ENCODE measurements at places on chromosomes 4 and X.

GRCh38 chr4:165709516-165709915 lies 163.5 kb upstream of the TLL1 start:
- no peak for DNase-seq

DNA sequence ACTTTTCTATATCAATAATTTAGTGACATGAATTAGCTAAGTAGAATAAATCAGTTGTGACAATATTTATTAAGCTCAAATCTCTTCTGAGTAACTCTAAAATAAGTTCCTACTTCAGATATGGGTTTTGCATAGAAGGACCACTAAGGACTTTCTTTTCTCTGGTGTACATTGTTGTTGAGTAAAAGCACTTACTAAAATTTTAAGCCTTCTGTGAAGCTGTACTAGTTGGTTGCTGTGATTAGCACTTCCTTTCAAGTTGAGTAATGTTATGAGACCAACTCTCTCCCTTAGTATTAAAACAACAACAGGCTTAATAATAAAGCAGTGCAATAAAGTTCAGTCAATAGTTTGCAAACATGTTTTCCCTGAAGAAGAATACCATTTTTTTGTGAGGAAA lies 667.4 kb upstream of the NDST4 start:
- no peak for DNase-seq

DNA sequence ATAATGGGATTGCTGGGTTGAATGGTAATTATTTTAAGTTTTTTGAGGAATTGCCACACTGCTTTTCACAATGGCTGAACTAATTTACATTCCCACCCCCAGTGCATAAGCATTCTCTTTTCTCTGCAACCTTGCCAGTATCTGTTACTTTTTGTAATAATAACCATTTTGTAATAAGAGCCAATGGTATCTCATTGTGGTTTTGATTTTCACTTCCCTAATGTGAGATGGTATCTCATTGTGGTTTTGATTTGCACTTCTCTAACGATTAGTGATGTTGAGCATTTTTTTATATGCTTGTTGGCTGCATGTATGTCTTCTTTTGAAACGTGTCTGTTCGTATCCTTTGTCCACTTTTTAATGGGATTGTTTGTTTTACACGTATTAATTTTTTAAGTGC lies 213.1 kb upstream of the HDX start:
- DNase-seq: no peak

- no peak for DNase-seq
Measured at GRCh38 chr4:56979421-56980072, 851 bp downstream of the POLR2B start.

GRCh38 chrX:119292445-119292844 lies 56.4 kb downstream of the PGRMC1 start:
- no peak for DNase-seq

DNA sequence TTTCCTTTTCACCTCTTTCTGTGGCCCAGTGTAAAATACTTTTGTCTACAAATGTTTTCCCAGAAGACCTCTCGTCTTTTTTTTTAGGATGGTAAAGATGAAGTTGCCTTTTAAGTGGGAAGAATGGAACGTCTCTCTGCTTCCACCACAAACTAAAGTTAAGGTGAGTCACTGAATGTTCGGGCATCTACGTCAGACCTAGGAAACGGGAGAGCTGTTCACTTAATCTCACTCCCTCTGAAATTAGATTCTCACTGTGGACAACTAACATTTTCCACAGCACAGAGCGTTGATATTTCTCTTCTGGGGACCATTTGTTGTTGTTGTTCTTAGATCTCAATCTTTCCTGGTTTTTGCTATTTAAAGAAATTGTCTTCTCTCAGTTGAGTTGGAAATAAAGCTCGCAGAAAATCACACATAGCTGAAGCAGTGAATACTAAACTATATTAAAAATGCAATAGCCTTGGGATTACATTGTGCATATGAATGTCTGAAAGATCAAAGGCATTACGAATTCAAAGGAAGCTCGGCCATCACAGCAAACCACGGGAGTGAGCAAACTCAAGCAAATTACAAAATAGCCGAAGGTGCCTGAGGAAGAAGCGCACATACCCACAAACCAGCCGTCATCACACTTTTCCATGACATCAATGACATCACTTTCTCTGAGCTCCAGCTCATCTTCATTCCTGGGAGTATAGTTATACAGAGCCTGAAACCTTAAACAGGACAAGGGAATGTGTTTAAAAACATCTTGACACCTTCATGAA lies 53.9 kb upstream of the PDLIM3 start:
- DNase-seq: no peak

DNA sequence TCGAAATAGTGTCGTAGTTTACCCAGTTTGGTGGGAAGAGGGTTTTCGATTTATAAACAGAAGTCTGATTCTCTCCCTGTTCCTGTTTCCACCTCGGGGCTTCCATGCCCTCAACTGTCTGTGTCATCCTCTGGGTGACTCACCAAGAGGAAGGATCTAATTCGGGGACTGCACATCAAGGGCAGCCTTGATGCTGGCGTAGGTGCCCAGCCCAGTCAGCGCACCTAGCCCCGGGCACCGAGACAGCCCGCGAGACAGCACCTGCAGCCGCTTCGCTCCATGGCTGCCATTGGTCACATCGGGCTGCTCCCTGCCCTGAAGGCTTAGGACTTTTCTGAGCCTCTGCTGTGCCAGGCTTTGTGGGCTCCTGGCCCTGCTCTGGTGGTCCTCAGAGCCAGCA lies 7.7 kb downstream of the ABCD1 start:
- DNase-seq: no peak

- no peak for DNase-seq
Measured at GRCh38 chrX:129768586-129769466, 10.9 kb upstream of the SASH3 start.

DNA sequence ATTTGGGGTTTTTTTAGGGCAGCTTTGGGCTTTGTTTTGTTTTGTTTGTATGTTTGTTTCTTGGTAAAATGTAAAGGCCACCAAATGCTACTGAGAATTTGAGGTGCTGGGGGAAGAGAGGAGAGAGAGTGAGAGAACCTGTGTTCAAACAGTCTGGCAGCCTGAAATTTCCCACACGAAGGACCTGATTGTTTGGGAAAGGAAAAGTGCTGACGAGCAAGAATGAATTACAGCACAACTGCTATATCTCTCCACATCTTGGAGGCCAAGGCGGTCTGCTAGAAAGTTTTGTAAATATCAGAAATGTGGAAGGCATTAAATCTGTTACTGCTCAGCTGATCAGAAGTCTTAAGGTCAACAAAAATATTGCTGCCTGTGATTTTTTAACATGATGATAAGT lies 170.5 kb downstream of the PALLD start:
- no peak for DNase-seq

DNA sequence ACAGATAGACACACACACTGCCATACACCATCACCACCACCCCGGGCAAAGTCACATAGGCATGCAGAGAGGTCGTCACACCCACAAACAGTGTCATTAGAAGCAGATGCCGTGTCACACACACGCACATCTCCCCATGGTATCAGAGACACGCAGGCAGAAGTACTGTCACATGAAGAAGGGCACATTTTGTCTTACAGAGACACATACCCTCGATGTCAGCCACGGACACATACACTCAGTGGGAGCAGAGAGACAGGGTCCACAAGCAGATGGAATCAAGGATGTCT lies 3.3 kb downstream of the NALF2 start:
- no peak for DNase-seq

GRCh38 chr4:182680234-182680653 lies 236.9 kb downstream of the DCTD start:
- DNase-seq: no peak

GRCh38 chr4:88859191-88859812 lies 161.7 kb upstream of the NAP1L5 start:
- DNase-seq: no peak

DNA sequence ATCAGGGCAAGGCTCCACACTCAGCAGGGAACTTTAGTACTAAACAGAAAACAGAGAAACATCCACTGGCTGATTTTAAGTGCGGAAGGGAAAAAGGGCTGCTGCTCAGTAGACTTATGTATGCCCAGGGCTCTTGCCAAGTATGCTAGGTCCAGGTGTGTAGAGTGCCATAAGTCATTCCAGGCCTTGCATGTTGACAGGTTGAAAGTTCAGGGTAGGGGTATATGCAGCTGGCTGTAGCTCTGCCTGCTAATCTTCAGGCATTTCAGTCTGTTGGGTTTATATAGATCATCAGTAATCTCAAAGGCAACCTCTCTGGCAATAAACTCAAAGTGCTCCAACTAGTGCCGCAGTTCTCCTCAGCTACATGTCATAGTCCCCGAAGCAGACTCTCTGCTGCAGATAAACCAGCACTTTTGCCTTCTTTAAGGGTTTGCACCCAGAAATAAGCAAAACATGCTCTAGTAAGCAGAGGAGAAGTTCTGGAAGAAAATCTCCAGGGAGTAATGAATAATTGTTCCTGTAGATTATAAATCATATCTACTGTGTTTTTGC lies 134.9 kb upstream of the GRIA3 start:
- no peak for DNase-seq

All from GM13977 (cell line).